ENCODE measurements at places on chromosomes 4 and X.

GRCh38 chr4:86242677-86243076 is 117.2 kb downstream of the MAPK10 start:
- DNase-seq: no peak

DNA sequence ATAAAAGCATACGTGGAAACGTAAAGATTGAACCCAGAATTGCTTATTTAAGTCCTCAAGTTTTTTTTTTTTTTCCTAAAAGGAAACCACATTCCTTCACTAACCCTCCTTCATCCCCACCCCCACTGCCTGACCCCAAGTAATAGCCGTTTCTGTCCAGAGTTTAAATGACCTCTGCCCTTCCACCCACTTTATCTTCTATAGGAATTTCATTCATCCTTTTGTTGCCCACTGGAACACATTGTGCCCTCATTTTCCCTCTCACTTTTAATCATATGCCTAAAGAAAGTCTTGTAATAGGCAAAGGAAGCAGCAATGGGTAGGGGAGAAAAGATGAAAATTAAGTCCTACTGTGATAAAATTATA is 62.7 kb downstream of the SH3RF1 start:
- no peak for DNase-seq

GRCh38 chrX:53255738-53256191 is 25.6 kb downstream of the IQSEC2 start:
- no peak for DNase-seq

- no peak for DNase-seq
These were observed 7.6 kb downstream of the WFS1 start for GRCh38 chr4:6277139-6277802.

DNA sequence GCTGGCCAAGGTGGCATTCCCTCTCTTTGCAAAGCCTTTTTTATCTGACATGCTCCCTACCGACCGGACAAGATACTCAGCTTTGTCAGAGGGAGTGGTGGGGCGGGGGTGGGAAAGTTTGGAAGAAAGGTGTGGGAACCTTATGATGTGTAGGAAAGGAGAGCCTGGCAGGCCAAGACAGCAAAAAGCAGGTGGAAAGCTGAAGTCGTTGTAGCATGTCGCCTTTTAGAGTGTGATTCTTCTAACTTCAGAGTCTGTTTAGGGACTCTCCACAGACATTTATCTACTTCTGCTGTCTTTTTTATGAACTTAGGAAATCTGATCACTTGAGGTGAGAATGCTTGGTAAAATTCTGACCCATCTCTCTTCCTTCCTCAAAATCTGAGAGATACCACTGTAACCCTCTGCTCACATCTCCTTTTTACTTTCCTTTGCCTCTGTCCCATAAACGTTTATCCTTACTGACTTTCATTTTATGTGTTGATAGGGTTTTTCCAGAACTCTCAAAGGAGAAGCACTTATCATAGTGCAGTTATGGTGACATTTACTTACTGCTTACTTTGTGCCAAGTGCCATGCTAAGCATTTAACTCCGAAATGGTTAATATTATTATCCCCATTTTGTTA is 8.2 kb upstream of the RUFY3 start:
- no peak for DNase-seq

GRCh38 chrX:15522464-15522863 is 21.9 kb downstream of the BMX start:
- no peak for DNase-seq

Data from SW 1271 (cell line).